Mesendoderm (in vitro differentiated cells): ENCODE measurements at places on chromosomes 12 and 14.

GRCh38 chr14:37145395-37145794 is 27.0 kb downstream of the SLC25A21 start:
- no peak for DNase-seq

DNA sequence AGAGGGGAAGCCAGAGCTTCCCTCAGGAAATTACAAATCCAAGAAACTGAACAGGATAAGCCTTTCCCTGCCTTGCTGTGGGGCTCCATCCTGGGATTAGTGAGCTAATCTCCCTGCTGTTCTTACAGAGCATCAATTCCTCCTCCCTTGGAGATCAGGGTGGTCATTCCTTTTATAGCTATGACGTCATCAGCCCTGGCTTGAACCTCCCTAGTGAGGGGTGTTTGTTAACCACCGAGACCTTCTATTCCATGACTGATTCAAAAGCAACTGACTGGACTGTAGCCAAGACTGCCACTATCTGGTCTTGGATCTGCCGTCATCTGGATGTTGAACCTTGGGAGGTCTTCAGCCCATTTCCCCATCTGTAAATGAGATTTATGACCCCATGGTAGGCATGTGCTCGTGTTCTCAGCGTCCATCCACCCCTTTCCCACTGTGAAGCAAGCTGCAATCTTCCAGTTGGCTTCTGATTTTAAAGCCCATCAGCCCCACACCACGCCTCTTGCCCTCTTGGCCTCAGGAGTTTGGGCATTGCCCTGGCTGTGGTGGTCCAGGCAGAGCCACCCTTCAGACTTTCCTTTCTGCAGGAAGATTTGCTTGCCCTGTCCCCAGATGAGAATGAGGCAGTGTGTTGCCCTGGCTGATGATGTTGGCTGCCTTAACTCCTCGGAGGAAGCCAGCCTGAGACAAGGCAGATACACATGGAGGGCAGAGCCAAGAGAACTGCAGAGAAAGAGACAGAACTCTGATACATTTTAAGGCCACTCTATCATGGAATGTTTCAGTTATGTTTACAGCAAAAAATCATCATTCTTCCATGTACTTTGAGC is 59.6 kb upstream of the ACTN1 start:
- peak; percentile 85 for DNase-seq

DNA sequence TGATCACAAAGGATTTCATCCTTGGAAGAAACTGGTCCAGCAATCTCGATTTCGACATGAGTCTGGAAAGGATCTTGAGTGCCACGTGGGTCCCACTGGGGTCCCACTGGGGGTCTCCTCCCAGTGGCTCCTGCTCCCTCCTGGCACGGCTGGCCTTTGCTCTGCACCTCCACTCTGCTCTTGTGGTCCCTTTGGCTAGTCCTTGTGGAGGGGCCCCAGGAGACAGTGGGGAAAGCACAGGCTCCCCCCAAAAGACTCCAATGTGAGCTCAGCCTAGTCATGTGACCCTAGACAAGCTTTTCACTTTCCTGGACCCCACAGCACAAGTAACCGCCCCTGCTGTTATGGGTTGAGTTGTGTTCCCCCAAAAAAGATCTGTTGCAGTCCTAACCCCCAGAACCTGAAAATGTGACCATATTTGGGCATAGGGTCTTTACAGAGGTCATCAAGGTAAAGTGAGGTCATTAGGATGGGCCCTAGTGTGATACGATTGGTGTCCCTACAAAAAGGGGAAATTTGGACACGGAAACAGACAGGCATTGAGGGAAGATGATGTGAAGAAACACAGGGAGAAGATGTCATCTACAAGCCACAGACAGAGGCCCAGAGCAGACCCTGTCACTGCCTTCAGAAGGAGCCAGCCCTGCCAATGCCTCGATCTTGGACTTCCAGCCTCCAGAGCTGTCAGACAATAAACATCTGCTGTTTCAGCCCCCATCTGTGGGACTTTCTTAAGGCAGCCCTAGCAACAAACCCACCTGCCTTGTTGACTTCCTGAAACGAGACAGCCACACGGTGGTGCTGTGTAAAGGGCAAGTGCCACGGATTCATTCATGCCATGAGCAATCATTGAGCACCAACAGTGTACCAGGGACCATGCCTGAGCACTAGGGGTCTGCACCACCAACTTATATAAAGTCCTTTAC is 23.8 kb upstream of the PPP2R5C start:
- no peak for DNase-seq

GRCh38 chr12:6968426-6968825 is 2.0 kb downstream of the PHB2 start:
- DNase-seq, result no peak

GRCh38 chr14:35384455-35385041 is 20.0 kb downstream of the NFKBIA start:
- no peak for DNase-seq
